ENCODE measurements at places on chromosomes 7 and 10.
A peak's percentile ranks its signal among the peaks of the same experiment; 100 is the strongest.

- no peak for DNase-seq
Observed at GRCh38 chr10:89959433-89960110, 258.2 kb downstream of the KIF20B start.

DNA sequence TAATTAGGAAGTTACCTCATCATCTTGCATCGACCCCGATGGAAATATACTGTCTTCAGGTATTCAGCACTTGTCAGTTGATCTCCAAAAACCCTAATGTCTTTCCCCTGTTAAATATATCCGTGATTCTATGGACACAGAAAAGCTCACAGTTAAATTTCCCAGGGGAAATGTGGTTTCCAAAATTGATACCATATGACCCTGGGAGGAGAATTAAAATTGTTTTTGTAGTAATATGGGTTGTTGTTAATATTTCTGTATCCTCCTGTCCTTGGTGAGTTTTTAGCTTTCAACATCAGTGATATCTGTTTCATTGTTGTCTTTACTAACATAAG, 132.1 kb downstream of the CELF2 start:
- DNase-seq: no peak

DNA sequence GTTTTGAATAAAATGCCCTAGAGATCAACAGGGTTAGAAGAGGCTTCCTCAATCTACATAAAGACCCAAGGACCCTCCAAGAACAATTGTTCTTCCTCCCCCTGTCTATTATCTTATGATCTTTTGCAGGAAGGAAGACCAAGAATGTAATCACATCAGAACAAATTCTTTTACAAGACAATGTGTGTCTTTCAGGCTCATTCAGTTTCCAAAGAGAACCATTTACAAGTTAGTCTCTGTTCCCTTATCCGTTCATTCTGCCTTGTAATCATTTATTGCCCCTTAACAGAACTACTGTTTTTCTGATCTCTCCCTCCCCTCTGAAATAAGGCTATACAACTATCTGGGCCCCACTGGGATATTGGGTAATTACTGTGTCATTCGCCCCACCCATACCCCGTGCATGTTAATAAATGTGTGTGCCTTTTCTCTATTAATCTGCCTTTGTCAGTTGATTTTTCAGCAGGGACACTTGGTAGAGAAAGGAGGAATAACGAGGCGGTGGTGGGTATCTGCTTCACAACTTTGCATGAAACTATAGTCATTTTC, 5.7 kb upstream of the MKRN1 start:
- DNase-seq: no peak

DNA sequence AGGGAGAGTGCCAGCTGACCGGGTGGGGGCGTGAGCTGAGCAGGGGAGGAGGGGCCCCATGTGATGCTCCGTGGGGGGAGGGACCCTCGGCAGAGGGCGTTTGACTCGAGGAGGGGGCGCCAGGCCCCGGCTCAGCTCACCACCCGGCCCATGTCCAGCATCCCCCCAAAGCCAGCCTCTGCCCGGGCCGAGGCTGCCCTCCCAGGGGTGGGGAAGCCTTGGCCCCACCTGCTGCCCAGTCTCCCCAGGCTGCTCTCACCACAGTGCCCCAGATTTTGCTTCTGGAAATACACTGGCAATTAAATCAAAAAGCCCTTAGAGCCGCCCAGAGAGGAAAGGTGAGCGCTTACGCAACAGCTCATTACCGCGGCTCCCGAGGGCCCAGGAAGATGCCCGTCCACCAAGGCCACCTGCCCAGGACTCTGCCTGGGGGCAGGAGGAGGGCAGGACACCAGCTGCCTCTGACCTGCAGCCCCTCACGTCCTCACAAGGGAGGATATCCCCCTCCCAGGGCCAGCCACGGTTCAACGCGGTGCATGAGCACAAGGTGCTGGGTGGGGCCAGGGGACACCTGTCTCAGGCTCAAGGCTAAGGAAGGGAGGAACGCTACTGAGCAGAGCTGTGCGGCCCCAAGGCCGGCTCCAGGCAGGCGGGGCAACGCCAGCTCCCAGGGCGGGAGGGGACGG, 70.0 kb upstream of the INPP5A start:
- no peak for DNase-seq

DNA sequence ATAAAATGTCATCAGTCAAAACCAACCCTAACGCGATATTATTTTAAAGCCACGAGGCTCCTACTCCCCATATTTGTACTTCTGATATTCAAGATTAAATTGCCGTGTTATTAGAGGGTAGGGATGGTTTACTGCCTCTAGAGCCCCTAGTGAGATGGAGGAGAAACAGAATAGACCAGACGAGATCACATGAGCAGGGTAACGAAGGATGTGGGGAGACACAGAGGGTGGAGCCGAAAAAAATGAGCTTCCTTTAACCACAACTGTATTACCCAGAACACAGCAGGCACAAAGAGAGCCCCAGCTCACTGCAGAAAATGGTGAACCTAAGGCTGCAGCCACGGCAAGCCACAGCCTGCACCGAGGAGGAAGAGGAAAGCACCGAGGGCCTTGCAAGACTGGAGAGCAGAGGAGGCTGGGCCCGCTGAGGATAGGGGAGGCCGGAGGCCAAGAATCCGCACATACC, 14.3 kb downstream of the ZC3HAV1 start:
- no peak for DNase-seq

GRCh38 chr10:117534321-117535297, 7.9 kb upstream of the EMX2 start:
- no peak for DNase-seq

GRCh38 chr7:36198854-36199266, 45.8 kb downstream of the EEPD1 start:
- DNase-seq: no peak

DNA sequence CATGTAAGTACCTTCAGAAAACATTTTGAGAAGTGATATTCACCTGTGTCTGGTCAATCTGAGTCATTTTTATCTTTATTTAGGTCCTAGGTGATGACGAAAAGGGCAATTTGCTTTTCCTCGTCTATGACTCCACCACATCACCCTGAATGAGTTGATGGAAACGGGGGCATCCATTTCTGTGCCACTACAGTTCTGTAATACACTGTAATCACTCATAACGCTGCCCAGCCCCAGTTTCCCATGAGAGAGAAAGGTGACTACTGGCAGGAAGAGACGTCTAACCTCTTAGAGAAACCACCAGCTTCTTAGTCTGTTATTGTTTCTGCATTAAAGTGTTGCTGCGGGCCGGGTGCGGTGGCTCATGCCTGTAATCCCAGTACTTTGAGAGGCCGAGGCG, 205.3 kb upstream of the MKLN1 start:
- DNase-seq: no peak

DNA sequence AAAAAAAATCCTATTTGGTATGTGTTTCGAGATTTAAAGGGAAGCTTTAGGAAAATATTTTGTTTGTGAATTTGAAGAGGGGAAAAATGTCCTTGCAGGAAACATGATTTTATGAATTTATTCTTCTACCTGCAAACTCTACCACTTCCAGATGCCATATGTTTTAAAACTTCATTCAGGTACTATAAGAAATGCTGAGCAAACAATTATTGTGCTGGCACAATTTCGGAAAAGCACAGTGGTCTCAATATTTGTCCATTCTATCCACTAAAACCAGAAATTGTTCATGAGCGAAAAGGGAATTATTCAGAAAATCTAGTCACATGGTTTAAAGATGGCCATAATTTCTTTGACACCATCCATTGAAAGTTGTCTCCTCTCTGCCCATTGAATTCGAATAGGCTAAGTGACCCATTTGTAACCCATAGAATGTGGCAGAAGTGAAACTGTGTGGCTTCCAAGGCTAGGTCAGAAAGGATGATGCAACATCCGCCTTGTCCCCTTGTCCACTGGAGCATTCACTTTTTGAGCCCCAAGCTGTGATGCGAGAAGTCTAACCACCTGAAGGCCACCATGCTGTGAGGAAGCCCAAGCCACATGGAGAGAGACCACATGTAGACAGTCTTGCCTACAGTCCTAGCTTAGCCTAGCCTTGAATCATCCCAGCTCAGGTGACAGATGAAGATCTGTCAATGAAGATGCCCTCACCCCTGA, 189.8 kb upstream of the PRKCQ start:
- DNase-seq: no peak

DNA sequence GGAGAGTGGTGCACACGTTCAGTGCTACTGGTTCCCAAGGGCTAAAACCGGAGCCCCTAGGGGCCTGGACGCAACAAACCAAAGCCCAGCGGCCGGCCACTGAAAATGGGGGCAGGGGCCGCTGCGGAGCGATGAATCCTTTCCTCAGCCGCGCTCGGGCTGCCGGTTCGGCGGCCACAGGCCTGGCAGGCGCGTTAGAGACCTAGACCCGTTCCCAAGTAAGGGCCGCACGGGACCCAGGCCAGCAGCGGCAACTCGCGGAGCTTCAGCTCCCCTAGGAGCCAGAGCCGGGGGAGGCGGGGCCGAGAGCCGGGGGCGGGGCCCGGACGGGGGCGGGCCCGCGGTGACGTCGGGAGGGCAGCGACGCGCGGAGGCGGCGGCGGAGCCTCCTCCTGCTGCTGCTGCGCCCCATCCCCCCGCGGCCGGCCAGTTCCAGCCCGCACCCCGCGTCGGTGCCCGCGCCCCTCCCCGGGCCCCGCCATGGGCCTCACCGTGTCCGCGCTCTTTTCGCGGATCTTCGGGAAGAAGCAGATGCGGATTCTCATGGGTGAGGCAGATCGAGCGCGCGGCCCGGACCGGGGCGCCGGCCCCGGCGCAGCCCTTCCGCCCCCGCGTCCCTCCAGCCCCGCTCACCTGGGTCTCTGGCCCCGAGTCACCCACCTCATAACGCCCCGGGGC, at the start of gene ARF5:
Gene ARF5 (plus strand): TSS at position 393 of the 678 bp plus-strand sequence. CDS start 88 bp downstream, at position 481.
- peak; percentile 20 for DNase-seq

- DNase-seq: no peak
Observed at GRCh38 chr10:84289521-84290200, 38.7 kb upstream of the CCSER2 start.

DNA sequence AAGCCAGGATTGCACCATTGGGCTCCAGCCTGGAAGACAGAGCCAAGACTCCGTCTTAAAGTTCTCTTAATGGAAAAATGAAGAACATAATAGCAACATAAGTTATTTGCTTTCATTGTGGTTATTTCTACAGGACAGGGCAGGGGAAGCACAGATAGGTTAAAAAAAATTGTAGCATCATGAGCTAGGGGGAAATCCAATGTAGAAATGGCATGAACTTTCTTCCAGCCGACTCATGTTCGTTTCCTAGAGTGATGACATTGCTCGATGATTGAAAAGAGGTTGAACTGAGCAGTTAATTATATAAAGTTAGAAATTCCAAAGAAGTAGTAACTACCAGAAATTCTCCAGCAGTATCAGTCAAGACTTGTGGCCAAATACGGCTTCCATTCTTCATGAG, 64.9 kb downstream of the DAGLB start:
- no peak for DNase-seq

GRCh38 chr10:113538151-113538550, 14.7 kb upstream of the HABP2 start:
- no peak for DNase-seq

DNA sequence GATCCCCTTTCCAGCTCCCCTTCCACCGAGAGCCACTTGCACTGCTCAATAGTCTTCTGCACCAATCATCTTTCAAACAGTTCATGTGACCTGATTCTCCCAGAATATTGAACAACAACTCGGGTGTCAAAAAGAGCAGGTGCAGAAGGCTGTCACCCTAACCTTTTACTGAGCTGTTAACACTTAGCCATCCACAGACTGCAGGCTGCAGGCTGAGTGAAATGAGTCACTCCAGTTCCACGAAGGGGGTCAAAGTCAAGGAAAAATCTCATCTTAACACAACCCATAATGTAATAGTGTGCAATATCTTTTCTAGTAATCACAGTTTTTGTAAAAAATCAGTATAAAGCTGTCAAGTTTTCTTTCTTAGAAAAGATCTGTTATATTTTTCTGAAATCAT, 63.1 kb downstream of the MTPAP start:
- no peak for DNase-seq

DNA sequence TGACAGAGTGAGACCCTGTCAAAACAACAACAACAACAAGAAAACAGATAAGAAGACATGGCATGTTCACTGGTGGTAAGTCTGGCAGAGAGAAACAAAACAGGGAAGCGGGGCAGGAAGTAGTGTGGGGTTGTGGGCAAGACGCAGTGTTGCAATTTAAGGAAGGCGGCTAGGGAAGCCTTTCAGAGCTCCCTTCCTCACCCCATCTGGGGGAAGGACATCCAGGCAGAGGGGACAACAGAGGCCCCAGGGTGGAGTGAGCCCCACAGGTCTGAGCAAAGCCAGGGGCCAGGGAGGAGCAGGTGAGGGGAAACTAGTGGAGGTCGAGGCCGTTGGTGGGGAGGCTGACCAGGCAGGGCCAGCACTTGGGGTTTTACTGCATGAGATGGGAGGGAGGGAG, 16.8 kb downstream of the LAT2 start:
- DNase-seq: no peak

- no peak for DNase-seq
Observed at GRCh38 chr7:81158189-81158588, 239.3 kb upstream of the SEMA3C start.

DNA sequence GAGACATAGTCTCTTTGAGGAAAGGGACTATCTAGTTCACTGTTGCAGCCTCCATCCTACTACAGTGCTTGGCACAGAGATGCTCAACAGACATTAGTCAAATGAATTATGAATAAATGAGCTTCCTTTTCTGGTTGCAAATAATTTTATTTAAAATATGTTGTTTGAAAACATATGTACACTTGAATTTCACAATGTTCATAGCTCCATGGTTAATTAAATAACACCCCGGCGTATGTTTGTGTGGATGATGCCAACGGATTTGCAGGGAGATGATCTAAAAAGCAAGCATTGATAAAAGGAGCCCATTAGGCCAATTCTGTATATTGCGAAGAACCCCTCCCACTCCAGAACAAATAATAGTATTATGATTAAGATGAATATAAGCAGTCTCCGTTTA, 47.8 kb upstream of the ORC5 start:
- no peak for DNase-seq

DNA sequence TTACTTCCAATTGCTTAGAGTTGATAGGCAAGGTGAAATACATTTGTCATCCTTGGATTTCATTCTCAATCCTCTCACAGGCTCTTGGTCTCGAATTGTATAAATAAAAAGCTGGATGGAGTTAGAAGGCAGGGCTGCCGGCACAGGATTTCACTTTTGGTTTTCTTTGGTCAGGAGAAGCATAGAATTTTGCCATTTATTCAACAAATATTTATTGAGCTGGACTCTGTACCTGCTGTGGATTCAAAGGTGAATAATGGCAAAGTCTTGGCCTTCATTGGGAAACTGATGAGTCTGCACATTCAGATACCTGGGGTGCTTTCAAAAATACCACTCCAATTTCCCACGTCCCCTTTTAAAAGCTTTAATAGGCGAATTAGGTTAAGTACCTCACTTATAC, 49.7 kb downstream of the PDK4 start:
- no peak for DNase-seq

GRCh38 chr10:42707234-42707633, 68.9 kb upstream of the ZNF33B start:
- no peak for DNase-seq

DNA sequence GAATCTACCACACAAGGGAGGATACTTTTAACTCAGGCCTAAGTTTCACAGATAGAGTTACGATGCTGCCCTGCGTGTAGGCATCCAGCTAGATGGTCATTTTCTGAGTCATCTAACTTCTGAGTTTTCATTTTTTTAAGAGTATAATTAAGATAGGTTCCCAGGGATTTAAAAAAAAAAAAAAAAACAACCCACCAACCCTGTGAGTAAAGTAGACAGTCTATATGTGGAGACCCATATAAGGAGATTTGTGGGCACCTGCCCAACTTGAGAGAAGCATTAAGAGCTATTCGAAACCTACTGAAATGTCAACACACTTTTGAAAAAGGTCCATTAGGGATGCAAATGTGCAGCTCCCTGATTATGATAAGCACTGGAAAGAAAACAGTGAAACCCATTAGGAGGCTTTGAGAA, 257.3 kb downstream of the TRIL start:
- DNase-seq: no peak

Data from pulmonary artery endothelial cell (primary cell).